ENCODE measurements at places on chromosomes 6 and 20.

GRCh38 chr20:43681468-43681942, 14.6 kb downstream of the MYBL2 start:
- DNase-seq: peak; percentile 26

DNA sequence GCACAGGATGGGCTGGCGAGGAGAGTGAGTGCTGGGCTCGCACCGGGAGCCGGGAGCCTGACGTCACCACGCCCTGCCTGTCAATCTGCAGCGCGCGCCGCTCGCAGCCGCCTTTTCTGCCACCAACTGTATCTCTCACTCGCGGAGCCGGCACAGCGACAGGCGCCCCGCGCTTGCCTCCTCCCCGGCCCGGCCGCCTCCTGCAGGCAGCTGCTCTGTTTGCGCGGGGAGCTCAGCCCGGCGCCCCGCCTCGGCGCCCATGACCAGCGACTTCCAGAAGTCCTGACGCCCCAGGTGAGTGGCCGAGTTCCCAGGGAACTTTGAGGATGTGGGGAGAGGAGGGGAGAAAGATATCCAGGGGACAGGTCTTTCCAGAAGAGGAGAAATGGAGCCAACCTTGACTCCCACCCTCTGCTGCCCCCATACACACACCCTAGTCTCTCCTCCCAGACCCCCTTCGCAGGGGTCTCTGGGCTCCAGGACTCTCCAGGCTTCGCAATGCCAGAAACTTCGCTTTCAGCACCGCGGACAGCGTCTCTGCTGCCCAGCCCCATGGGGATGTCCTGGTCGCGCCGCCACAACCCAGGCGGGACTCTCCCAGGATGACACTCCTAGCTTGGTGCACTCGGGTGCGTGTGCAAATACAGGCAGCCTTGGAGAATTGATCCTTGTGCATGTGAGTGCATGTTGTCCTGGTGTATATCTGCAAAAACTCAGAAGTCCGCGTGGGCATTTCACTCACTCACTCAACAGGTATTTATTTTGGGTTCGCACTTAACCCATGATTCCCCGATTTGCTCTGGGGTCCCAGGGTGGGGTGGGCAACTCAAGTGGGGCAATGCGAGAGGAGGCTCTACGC, at the start of gene GPR6:
Gene GPR6 (plus strand): TSS at position 138 of the 859 bp plus-strand sequence. CDS start 802 bp downstream, outside the sequence.
- DNase-seq: peak; percentile 25

GRCh38 chr6:19979059-19979458, 141.9 kb downstream of the ID4 start:
- peak; percentile 63 for DNase-seq

GRCh38 chr6:26296556-26296856, 68.5 kb upstream of the BTN3A2 start:
- DNase-seq: no peak

- no peak for DNase-seq
These were observed 30.2 kb downstream of the SLC2A10 start for GRCh38 chr20:46739431-46740213.

- peak; percentile 41 for DNase-seq
These were observed 7.9 kb upstream of the CDK19 start for GRCh38 chr6:110823146-110823545.

- peak; percentile 45 for DNase-seq
These were observed 32.5 kb upstream of the TMEM244 start for GRCh38 chr6:129893640-129894039.

GRCh38 chr6:14270925-14271788, 153.6 kb downstream of the CD83 start:
- DNase-seq: peak; percentile 94

DNA sequence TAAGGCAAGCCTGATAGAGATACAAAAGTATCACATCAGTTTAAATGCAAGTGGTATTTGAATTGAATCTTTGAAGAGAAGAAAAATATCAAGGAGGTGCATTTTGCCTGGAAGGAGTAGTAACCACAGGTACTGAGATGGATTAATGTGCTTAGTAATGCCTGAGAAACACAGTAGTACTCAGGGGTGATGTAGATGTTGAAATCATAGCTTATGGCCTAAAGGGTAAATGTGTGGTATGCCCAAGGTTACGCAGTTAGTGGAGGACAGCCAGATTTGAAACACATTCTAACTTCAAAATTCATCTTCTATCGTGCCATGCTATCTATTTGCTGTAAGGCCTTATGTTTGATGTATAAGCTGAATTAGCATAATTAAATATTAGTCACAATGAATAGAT, 55.9 kb downstream of the STXBP5 start:
- no peak for DNase-seq

DNA sequence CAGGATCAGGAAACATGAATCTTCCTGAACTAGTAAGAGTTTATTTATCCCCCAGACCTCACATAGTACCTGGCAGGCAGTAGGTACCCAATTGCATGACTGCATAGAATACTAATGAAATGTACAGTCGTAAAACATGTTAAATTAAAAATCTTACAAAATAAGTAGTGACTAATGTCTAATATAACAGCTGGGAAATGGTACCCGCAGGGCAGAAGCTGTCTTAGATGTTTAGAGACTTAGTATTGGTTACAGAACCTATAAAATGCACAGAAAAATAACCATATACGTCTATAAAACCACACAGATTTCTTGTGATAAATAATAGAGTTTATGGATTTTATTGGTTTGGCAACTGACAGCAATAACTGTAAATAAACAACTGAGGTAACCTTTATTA, 139.1 kb upstream of the GMDS start:
- no peak for DNase-seq

GRCh38 chr6:167056370-167056769, 57.2 kb downstream of the CEP43 start:
- DNase-seq: peak; percentile 15

DNA sequence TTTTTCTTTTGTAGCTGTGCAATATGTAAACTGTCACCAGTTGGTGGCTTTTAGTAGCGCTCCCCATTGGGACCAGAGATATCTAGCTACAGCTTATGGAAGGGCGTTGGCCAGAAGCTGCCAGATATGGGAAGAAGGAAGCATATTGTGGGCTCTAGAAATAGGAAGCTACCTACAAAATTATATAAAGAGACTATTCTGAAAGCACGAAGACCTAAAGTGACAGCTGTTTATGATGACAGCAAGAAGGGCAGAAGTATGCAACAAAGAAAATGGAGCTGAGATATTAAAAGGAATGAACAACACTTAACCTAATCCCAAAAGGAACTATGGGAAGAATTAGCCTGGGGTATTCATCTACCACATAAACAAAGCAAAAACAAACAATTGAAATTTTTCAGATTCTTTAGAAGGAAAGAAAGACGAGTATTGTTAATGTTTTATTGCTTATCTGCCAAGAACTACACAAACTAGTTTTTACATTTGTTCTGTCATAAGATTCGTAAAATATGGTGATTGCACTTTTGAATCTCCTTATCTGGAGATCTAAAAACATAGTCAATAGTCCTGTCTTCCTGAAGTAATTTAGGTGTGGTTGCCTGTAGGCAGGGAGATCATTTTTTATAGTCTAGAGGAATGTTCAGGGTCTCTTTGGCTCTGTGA, 81.6 kb downstream of the NCOA7 start:
- peak; percentile 19 for DNase-seq

DNA sequence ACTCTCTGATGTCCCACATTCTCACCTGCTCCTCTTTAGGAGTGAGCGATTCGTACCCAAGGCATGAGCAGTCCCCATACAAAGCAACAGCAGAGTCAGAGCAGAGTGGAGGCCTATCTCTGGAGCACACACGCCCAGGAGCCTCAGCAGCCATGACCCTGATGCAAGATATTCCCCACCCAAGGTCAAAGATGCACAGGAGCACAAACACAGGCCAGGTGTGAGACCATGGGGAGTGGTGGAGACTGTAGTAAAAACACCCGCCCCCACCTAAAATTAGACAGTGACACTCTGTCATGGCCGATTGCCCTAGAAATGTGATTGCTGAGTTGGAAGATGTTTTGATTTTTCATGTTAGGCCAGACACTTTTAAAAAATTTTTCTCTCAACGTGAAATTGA, 21.4 kb downstream of the RRBP1 start:
- DNase-seq: no peak

DNA sequence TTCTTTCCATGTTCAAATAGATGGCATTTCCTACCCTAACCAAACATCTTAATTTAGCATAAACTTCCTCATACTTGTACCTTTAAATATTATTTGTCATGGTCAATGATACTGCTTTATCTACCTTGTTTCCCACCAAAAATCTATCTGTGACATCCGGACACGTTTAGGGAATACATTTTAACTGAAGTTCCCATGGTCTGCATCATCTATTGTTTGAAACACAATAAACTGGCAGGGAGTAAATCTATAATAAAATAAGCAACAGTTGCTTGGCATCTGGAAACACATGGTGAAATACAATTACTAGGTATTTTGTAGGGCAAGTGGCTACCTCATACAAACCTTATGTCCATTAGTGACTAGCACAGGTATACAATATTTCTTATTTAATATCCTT, 289.1 kb downstream of the GJA1 start:
- no peak for DNase-seq
